ENCODE measurements at places on chromosomes 13 and 19.

- DNase-seq: no peak
These were observed 2.7 kb downstream of the LSR start for GRCh38 chr19:35251456-35251855.

DNA sequence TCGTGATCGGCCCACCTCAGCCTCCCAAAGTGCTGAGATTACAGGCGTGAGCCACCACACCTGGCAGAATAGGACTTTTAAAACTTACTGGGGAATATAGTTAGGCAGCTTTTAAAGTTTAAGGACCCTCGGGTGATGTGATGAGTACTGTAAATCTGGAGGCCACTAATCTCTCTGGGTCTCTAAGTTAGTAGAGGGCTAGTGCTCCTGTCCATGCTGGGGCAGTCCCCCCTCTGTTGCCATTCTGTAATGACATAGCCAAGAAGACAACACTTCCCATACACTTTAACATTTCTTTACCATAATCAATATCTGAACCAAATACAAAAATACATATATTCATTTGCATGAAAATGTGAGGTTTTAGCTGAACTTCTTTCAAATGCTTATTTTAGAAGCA lies 65.7 kb downstream of the IPO5 start:
- no peak for DNase-seq

- no peak for DNase-seq
These were observed 750.6 kb downstream of the DIAPH3 start for GRCh38 chr13:59413126-59413525.

DNA sequence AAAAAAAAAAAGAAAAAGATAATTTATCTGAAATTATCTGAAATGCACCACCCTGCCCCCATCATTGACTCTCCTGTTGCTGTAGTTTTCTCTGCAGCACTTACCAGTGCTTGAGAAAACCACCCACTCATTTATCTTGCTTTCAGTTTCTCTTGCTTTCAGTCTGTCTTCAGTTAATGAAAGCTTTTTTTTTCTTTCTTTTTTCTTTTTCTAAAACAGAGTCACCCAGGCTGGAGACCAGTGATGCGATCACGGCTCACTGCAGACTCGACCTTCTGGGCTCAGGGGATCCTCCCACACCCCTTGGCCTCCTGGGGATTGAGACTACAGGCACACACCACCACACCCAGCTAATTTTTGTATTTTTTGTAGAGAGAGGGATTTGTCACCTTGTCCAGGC lies 4.3 kb upstream of the ACP5 start:
- no peak for DNase-seq

GRCh38 chr19:17824339-17824738 lies 3.0 kb upstream of the INSL3 start:
- DNase-seq: no peak

DNA sequence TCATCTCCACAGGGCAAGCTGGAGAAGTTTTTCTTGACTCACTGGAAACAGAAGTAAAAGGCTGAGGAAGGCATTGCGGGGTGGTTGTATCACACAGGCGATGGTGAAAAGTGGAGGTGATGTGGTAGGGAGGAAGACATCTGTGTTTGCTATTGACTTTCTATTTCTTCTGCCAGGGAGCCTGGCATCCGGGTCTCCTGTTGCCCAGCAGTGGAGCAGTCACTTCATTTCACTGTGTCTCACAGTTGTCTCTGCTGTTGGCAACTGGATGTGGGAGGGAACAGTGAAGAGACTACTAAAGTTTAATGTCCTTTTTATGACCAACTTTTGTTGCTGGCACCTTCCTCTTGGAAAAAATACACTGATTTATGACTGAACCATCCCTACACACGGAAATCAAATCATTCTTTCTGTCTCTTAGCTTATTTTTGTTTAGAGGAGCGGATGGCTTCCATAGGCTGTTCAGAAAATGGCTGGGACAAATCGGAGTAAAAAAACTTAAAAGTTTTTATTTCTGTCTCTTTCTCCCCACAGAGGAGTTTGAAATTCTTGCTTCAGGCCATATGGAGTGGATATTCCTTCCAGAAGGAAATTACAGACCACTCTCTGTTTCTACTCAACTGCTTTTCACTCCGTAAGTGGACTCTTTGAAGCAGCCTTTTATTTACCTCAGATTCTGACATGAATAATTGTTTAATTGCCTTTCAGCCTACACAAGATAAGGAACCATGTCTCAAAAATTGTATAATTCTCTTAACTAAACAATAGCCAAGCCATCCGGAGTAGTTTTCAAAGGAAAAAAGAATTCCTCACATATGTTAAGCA lies 23.8 kb upstream of the MEDAG start:
- DNase-seq: no peak

- no peak for DNase-seq
These were observed 1.7 kb upstream of the PNKP start for GRCh38 chr19:49869009-49869483.

DNA sequence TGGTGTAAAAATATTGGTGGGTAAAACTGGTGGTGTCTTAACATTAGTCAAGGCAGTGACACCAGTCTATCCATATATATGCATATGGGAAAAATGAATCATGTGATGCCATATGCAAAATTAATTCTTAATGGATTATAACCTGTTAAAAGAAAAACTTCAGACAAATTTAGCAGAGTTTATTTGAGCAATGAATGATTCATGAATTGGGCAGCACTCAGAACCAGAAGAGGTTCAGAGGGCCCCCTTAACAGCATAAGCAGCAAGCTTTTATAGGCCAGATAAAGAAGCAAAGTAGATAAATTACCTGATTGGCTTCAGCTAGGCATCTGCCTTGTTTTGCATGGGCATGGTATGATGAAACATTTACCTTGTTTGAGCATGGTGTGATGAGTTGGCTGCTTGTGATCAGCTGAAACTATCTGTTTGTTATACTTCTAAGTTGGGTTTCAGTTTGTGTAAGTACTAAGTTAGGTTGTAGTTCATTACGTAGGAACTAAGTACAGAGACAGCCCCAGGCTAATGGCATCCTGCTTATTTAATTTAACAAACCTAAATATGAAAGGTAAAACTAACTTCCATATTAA lies 66.6 kb downstream of the DNAJC15 start:
- no peak for DNase-seq
